Fibroblast of upper back skin (primary cell): ENCODE measurements at places on chromosomes 16 and 17.

- DNase-seq, result no peak
Measured at GRCh38 chr17:76783146-76783545, 45.2 kb downstream of the MFSD11 start.

- DNase-seq, result no peak
Measured at GRCh38 chr17:48704361-48705248, 17.7 kb downstream of the PRAC1 start.

DNA sequence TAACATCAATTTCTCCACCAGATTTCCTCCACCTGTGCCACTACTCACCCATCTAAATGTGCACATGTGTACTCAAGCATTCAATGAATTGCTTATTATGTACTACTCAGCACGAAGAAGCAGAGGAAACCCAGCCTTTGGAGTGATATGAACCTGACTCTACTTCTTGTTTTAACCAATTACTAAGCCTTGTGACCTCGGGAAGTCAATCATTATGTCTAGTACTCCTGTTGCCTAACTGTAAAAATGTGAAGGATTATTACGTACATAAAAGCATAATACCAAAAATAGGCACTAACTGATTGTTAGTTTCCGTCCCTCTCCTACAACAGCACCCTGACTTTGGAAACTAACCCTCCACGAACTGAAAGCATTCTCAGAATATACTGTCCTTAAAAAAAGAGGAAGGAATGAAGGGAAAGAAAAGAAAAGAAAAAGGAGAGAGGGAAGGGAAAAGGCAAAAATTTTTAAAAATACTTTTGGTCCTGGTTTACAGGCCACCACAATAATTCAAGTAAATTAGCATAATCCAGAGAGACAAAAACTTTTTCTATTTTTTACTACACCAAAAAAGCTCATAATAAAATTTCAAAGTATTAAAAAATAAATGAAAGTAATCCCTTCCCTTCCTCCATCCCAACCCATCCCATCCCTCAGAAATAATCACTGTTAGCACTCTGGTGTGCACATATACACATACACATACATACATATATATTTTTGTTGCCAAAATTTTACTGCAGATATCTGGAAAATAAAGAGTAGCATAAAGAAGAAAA is 53.6 kb downstream of the KANSL1 start:
- DNase-seq, result no peak

GRCh38 chr16:86150641-86151238 is 251.8 kb downstream of the IRF8 start:
- no peak for DNase-seq

DNA sequence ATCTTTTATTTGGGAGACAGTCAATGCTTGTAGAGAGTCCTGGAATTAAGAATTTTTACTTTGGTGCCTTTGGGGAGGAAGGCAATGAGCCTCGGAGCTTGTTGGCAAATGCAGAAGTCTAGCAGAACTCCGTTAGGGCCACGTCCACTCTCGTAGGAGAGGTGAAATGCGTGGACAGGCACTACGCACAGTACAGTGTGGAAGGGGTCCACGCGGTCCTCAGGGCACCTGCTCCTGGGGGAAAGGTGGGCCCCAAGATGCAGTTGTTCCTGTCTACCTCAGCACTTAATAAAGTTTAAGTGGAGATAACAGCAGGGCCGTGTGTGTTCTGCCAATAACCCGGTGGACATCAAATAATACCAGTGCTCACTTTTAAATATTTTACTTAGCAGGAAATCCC is 1.8 kb downstream of the RAB11FIP3 start:
- DNase-seq, result no peak

- DNase-seq, result peak; percentile 87
Measured at GRCh38 chr17:41548844-41549595, 20.9 kb upstream of the KRT19 start.

GRCh38 chr17:41026715-41027471 is at the start of gene KRTAP1-5:
Gene KRTAP1-5 (minus strand): TSS chr17:41027208. CDS start chr17:41027155, 53 bp downstream.
- DNase-seq, result peak; percentile 72

- no peak for DNase-seq
Measured at GRCh38 chr17:73281928-73282327, 20.2 kb upstream of the CPSF4L start.

- DNase-seq, result peak; percentile 68
Measured at GRCh38 chr16:47574091-47575054, 113.2 kb downstream of the PHKB start.

GRCh38 chr17:56919717-56920116 is 5.9 kb upstream of the TRIM25 start:
- no peak for DNase-seq

DNA sequence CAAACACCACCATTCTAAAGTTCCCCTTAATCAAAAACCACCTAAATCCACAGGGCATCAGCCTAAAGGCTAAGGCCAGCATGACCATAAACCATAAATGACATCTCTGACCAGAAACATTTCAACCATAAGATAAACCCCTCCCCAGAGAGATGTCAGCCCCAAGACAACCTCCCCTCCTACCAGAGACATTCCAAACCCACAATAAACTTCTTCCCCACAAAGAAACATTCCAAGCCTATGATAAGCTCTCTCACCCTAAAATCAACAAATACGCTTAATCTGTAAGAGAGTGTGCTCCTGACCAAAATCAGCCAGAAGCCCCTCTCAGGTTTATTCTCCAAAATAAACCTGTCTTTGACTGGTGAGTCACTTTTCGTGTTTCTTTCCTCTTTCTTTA is 54.8 kb downstream of the SLFN5 start:
- DNase-seq, result peak; percentile 52

DNA sequence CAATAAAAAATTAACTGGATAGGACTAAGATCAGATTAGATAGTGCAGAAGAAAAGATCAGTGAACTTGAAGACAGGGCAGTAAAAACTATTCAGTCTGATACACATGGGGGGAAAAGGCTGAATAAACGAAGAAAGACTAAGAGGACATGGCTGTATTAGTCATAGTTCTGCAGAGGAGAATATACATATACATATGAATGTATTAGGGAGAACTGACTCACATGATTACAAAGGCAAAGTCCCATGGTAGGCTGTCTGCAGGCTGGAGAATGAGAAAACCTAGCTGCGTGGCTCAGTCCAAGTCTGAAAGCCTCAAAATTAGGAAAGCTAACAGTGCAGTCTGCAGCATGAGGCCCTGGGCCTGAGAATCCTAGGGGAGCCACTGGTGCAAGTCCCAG is 98.2 kb upstream of the GNAO1 start:
- DNase-seq, result no peak

GRCh38 chr17:77959126-77959925 is 823 bp downstream of the TNRC6C start:
- DNase-seq, result no peak

DNA sequence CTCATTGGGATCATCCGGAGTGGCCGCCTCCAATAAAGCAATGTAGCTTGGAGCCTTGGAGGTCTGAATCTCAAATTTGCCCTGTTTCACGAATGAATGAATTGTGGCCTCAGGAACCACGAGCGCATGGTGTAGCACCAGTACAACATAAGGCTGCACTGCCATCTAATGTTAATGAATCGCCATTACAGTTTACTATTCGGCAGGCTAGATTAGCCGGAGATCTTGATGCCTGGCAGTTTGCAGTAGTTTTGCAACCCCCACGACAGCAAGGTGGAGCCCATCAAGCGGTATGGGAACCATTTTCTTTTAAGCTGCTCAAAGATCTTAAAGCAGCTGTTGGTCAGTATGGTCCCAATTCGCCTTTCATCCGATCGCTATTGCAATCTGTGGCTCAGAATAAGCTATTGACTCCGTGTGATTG is 18.8 kb downstream of the ALOX15B start:
- peak; percentile 77 for DNase-seq

- peak; percentile 42 for DNase-seq
Measured at GRCh38 chr17:17749921-17750320, 68.7 kb downstream of the RAI1 start.

GRCh38 chr16:80387318-80387921 is 153.4 kb upstream of the DYNLRB2 start:
- peak; percentile 10 for DNase-seq

- no peak for DNase-seq
Measured at GRCh38 chr17:80981062-80981902, 10.4 kb upstream of the CHMP6 start.

DNA sequence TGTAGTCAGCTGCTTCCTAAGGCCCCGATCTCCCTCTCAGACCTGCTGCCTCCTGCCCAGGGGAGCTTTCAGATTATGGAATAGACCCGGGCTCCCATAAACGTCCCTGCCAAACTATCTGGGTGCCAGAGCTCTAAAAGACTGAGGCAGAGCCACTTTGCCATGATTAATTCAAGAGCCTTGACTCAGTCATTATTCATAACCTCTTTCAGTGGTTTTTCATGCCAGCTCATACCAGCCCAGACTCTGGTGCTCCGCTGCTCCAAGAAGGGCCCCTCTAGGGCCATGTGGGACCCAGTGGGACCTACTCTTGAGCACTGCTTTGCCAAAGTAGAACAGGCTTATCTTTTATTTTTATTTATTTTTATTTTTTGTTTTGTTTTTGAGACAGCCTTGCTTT is 23.9 kb downstream of the DNAI2 start:
- DNase-seq, result no peak

GRCh38 chr17:40556198-40556661 is 9.0 kb downstream of the CCR7 start:
- DNase-seq, result no peak

GRCh38 chr17:4742629-4743028 is 2.9 kb upstream of the CXCL16 start:
- DNase-seq, result no peak

DNA sequence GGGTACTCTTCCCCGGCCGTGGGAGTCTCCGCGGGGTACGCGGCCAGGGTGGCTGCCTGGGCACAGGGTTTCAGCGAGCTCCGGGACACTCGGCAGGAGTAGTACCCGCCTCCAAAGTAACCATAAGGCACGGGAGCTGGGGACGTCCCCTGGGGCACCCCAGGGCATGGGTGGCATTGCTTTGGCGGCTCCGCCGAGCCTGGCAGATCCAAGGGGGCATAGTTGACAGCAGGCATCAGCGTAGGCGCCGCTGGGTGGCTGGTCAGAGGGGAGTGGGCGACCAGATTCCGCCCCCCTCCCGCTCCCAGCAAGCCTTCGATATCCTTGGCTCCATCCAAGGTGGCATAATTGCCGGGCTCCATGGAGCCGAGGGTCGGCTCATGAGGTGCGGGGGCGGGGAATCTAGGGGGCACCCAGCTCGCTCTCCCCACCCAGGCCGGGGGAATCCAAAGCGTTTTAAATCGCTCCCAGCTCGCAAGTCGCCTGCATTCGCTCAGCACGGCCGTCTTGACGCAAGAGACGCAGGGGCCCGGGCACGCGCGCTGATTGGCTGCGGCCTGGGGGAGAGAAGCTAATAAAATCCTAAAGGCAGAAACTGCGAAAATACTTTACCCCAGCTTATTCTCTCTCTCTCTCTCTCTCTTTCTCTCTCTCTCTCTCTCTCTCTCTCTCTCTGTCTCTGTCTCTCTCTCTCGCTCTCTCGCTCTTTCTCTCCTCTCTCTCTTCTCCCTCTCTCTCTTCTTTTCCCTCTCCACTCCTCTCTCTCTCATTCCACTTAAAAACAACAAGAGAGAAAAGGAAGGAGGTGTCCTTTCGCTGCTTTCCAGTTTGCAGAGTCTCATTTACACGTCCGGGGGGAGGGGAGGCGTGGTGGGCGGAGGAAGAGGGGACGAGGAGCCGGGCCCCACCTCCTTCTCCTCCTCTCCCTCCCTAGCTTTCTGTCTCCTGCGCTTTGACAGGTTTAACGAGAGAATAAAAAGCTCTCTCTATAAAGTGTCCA is at the start of gene HOXB13:
Gene HOXB13, minus strand, starts transcription at position 519 of the 1,000 bp plus-strand sequence. Its CDS starts 157 bp downstream, at position 362.
- peak; percentile 15 for DNase-seq

DNA sequence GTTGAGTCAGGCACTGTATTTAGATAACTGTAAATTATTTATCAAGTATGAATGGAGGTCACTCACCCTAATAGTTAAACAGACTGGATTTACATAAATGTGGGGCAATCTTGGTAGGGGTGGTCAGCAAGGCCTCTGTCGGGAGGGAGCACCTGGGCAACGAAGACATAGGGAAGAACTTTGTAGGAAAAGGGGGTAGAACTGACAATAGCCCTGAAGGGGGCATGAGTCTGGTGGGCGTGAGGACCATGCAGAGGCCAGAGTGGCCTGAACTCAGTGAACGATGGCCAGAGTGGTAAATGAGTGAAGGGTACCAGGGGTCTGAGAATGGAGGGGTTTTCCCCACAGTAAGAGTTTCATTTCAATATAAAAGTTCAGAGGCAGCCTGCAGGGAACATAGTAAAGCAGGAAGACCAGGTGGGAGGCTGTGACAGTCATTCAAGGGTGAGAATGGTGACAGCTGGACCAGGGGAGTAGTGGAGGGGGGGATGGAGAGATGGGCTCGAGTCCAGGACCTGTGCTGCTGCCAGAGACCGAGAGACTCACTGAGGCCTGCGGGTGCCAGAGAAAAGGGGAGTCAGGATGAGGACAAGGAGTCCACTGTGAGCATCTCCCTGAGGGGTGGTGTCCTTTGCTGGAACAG is 2.9 kb downstream of the C17orf67 start:
- no peak for DNase-seq

GRCh38 chr16:68782198-68783174 is 45.4 kb downstream of the CDH1 start:
- DNase-seq, result no peak

DNA sequence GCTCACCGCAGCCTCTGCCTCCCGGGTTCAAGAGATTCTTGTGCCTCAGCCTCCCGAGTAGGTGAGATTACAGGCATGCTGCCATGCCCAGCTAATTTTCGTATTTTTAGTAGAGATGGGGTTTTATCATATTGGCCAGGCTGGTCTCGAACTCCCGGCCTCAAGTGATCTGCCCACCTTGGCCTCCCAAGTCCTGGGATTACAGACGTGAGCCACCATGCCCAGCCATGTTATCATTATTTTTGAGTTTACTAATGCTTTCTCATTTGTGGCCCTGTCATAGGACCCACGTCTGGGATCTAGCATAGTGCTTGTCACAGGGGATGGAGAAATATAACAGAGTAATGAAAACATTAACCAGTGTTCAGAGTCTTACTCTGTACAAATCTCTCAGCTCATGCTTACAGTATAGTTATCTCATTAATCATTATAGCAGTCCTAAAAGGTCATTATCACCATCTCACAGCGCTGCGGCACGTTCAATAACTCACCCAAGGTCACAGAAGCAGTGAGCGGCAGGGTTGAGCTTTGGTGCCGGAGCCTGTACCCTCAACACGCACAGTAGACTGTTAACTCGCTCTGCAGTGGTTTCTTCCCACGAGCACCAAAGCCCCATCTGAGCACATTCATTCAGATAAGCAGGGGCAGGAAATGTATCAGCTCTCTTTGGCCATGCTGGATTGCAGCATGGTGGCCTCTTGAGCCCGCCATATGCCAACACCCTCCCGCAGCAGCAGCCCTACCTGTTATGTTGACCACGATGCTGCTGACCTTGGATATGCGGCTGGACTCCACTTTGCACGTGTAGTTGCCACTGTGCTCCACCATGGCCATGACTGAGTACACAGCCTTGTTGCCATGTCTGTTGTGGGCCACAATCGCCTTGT is 21.4 kb downstream of the PECAM1 start:
- DNase-seq, result no peak

- no peak for DNase-seq
Measured at GRCh38 chr17:49951362-49952082, 17.5 kb upstream of the DLX4 start.

GRCh38 chr17:5662409-5663085 is 78.2 kb upstream of the NLRP1 start:
- DNase-seq, result no peak

GRCh38 chr16:3712861-3713372 is 4.4 kb downstream of the TRAP1 start:
- DNase-seq, result no peak
